A549 (cell line): ENCODE measurements at places on chromosomes 5 and 9.

- no peak for DNase-seq
Measured at GRCh38 chr5:147436596-147436995, 73.3 kb downstream of the DPYSL3 start.

DNA sequence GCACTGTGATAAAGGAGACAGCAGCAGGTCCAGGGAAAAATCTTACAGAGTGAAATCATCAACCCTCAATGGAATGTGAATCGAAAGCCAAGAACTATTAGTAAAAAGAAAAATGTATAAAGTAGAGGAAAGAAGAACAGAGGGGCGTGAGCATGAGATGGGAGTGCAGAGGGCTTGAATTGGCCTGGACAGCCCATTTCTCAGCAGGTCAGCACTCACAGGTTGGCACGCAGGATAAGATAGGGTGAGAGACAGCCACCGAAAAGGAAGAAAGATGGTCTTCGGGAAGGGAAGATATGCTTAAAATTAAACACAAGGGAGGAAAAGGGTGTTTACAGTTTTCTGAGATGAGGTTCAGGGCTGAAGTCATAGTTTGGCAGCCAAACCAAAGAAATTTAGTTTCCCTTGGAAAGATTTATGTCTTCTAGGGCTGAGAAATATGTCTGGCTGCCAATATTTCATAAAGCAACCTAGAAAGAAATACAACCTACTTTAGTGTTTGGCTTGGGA is 524.7 kb downstream of the SPATA31D1 start:
- no peak for DNase-seq

DNA sequence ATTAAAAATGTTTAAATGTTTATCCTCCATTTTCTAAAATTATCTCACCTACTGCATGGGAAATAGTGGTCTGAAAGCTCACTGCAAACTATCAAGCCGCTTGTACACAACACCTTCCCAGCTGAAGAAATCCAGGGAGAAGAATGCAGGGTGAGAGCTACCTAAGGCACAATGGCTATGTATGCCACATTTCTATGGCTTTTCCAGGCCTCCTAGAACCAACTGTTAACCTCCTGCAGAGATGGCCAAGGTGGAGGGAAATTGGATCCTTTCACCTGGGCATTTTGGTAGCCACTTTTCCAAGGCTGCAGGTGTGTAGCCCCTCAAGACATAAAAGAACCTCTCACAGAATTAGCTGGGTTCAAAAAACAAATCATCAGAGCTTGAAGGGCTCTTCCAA is 286.4 kb downstream of the EBF1 start:
- DNase-seq: no peak

GRCh38 chr5:172223901-172224873 is 30.2 kb downstream of the EFCAB9 start:
- DNase-seq: no peak

DNA sequence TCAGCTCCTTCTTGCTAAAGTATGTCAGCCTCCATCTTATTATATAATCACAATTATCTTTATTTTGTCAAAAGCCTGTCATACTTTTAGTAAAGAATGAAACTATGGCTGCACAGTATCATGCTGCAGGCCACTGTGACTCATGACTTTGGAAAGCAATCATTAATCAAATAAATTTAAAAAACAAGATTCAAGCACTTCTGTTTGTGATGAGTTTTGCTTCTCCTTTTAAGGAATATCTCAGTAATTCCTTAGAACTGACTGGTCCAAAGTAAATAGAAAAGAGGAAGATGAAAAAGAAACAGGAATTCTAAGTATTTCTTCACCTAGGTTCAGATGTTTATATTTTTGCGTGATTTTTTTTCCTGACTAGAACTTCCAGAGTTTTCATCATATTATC is 83.1 kb downstream of the EDIL3 start:
- DNase-seq: peak; percentile 13

GRCh38 chr5:121919046-121919445 is 42.7 kb upstream of the SRFBP1 start:
- DNase-seq: no peak

GRCh38 chr9:121607434-121608167 is 43.8 kb upstream of the DAB2IP start:
- no peak for DNase-seq

DNA sequence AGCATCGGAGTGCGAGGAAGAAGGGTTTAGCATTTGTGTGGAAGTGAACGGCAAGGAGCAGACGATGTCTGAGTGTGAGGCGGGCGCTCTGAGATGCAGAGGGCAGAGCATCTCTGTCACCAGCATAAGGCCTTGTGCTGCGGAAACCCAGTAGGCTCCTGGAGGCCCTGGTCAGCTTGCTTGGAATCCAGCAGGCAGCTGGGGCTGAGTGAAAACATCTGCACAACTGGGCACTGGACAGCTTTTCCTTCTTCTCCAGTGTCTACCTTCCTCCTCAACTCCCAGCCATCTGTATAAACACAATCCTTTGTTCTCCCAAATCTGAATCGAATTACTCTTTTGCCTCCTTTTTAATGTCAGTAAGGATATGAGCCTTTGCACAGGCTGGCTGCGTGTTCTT is 72.1 kb downstream of the C7 start:
- no peak for DNase-seq

DNA sequence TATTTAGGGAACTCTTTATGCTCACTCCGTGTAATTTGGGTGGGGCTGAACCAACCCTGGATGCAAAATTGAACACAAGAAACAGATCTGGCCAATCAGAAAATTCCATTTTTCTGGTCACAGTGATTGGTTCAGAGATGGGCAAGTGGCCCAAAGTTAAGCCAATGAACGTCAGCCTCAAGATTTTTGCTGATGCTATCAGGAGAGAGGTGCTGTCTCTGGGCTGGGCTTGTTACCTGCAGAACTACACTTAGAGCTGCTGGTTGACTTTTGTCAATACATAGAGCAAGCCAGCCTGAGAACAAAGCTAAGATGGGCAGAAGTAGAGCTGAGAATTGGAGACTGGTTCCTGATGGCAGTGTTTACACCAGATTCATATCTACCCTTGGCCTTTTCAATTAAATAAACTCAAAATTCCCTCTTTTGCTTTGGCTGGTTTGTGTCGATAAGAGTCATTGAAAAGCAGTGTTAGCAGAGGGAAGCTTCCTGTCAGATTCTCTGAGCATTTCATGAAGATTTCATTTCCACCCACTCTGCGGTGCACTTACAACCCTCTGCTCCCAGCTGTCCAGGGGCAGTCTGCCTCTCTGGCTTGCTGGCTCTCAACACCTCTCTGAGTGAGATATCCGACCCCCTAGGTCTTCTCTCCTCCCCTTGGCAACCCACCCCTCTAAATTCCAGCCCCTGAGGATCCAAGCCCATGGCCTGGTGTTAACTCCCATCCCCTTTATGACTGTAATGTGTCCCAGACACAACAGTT is 64.5 kb upstream of the PPARGC1B start:
- DNase-seq: no peak

DNA sequence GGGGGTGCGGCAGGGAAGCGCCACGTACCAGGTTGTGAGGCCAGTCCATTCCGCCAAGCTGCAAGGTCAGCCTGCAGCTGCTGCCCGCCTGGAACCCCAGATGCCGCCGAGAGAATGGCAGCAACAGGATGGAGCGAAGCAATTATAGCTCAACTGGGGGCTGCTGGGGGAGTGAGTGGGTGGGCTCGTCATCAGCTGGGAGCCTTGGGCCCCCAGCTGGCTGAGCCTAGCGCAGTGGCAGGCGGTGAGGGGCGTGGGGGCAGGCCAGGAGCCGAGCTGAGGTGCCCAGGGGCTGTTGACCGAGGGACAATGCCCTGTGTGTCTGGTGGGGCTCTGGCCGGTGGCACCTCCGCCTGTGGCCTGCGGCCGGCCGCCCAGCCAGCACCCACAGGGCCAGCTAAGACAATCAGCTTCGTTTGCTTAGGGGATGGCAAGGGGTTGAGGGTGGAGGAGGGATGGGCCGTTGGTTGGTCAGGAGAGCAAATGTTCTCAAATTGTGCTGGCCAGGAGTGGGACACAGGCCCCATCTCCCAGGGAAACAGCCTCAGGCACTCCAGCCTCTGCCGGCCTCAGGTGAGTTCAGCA is at the start of gene IL17B:
TSS of gene IL17B (minus strand) at position 116 of the 585 bp plus-strand sequence. CDS start at position 49, 67 bp downstream.
- no peak for DNase-seq

- peak; percentile 93 for DNase-seq
Measured at GRCh38 chr5:136006761-136007251, 22.0 kb upstream of the TGFBI start.

DNA sequence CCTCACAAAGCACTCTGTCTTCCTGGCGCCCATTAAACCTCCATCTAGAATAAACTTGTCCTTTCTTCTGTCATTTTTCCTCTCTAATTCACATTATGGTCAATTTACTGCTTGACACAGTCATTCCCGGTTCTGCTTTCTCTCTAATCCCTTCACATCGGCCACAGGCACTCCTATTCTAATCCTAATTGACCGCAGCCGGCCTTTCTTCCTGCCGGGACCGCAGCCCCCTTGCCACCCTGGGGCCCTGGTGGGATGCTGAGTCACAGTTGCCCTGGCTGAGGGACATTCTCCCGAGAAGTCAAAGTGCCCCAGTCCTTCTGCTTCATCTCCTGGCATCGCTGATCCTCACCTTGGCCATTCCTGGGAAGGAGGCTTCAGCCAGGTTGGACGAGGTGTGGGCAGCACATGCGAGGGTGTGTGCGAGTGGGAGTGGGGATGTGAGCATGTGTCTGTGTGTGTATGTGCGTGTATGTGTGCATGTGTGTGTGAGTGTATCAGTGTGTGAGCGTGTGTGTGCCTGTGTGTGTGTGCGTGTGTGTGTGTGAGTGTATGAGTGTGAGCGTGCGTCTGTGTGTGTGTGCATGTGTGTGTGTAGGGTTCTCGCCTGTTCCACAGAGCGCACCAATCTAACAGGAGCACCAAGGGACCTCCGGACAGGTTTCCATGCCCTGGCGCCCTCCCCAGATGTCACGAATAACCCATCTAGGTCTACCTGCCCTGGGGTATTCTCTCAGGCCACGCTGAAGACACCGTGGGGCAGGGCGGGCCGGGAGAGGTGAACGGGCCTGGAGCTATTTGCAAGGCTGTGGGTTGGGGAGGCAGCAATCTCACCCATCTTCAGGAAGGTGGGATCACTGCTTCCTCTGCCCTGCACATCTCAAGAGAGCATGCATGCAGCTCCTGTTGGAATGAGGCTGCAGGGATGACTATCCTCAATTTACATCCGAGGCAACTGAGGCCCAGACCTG is 191.2 kb downstream of the PAX5 start:
- no peak for DNase-seq

DNA sequence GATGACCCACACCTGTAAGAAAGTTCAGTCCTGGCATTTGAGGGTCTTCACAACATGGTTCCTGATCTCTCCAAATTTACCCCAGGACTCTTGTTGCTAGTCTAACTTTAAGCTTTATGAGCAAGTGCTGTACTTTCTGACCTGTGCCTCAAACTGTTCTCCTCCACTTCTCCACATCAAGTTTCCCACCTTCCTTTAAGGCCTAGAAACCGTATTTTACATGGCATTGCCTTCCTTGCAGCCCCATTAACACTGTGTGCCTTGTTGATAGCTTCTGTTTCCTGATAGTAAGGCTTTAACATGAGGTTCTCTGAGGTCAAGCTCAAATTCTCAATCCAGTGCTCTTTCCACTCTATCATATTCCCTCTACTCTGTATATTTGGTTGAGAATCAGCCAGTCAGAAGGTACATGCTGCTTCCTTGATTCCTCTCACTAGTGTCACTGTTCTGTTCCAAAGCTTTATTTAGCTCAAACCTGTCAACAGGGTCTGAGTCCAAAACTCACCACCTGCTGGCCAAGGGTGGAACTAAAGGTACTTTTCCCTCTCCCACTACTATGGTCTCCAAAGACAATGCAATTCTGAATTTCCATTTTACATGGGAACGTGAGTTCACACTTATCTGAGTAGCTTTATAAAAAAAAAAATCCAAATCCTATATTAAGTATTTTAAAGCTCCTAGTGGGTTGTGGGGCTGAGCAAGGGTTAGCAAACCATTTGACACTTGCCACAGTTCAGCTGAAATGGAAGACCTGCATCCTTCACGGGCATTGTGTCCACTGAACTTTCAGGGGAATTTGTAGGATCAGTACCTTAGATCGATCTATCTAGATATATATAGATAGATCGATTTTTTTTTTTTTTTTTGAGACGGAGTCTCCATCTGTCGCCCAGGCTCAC is 21.1 kb downstream of the VCP start:
- peak; percentile 52 for DNase-seq

- DNase-seq: no peak
Measured at GRCh38 chr9:124352616-124353015, 62.6 kb downstream of the PSMB7 start.

- no peak for DNase-seq
Measured at GRCh38 chr5:158202801-158203200, 343.9 kb upstream of the CLINT1 start.

DNA sequence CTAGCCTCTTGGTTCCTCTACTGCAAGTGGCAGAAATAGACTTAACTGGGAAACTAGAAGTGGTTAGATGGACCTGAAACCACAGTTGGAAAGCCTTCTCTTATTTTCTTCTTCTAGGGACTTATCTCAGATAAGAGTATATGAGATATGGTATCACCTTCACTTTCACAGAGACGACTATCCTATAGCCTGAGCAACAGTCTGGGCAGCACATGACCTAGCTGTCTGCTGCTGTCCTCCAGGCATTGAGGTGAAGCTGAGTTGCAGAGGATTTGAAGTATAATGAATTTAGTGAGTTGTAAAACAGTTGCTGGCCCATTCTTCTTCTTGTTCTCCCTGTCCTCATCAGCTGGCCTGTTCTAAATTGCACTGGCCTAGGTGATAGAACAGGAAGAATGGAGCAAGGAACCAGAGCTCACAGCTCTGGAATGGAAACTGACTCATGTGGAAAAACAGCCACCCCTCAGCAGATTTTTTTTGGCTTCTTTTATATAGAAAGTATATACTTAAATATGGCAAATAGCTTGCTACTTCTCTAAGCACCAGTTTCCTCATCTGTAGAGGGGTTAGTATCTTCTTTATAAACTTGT is 27.8 kb downstream of the RECK start:
- no peak for DNase-seq

DNA sequence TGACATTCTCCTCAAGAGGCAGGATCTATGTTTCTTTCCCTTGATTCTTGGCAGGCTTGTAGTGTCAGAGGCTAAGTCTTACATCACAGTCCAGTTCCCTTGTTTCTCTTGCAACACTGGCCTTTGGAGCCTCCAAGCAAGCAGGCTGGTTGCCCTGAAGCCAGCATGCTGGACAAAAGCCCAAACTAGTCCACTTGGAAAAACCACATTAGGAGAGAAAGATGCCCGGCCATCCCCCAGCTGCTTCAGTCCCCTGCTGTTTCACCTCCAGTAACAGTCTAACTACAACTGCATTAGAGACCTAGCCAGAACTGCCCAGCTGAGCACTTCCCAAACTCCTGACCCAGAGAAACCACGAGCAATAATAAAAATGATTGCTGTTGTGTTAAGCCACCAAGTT is 87.6 kb downstream of the ADAMTS6 start:
- peak; percentile 2 for DNase-seq

DNA sequence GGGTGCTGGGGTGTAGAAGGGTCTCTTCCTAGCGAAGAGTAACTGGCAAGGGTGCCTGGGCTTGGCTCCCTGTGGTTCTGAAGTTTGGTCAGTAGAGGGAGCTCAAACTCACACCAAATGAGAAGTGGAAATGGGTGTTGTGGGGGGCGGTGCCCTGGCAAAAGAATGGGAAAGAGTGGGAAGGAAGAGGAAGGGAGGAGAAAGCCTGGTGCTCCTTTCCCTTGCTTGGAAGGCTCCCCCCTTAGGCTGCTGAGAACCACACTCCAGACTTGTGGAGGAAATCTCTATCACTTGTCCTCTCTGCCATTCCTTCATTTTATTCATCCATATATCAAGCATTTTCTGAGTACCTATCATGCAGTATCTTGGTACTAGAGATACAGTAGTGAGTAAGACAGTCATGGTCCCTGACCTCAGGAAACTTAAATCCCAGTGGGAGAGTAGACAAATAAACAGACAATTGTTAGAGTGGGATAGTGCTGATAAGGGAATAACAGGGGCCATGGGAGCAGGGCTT is 13.0 kb downstream of the SLC4A9 start:
- peak; percentile 79 for DNase-seq
